ENCODE measurements at places on chromosomes 5 and 9. TPM values are rescaled to one million over a fixed set of nuclear protein-coding genes. Genes with fewer than 3 reads are reported as not detected.

AQP7 gene
- 193 TPM for total RNA-seq

NR6A1 gene
- total RNA-seq: 5.3 TPM

GRCh38 chr9:100720922-100721321 is 143.0 kb downstream of the CAVIN4 start:
- DNase-seq: no peak

GRCh38 chr5:147175516-147176097 is 59.2 kb upstream of the STK32A start:
- DNase-seq: no peak

- DNase-seq: no peak
These were observed 1.7 kb upstream of the PSAT1 start for GRCh38 chr9:78295177-78295575.

PCDHA10 gene
- total RNA-seq: 4.9 TPM

- DNase-seq: peak; percentile 57
These were observed 48.9 kb downstream of the CXXC5 start for GRCh38 chr5:139696894-139697658.

GRCh38 chr5:176985516-176985915 is 21.1 kb downstream of the UIMC1 start:
- no peak for DNase-seq

IRGM gene
- total RNA-seq: 0.66 TPM

IL7R gene
- total RNA-seq: 16.7 TPM

MZB1 gene
- 8.6 TPM for total RNA-seq

DNA sequence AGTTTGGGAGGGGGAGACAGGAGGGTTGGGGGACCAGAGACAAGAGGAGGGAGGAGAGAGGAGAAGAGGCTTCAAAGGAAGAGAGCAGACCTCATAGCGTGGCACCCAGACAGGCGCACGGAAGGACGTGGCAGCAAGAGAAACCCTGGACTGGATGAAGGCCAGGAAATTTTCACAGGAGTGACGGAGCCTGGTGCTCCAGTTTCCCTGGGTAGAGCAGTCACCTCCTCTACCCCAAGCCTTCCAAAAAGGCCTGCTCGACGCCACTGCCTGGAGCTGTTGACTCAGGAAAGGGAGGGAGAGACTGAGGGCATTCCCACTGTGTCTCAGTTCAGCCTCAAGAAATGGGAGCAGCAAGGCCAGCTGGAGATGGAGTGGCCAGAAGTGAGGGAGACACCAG is 19.3 kb downstream of the AK8 start:
- DNase-seq: no peak

- DNase-seq: no peak
These were observed 365.1 kb upstream of the TRPC7 start for GRCh38 chr5:136730426-136730825.

- DNase-seq: no peak
These were observed 49.1 kb upstream of the VDAC1 start for GRCh38 chr5:134053840-134054338.

DNA sequence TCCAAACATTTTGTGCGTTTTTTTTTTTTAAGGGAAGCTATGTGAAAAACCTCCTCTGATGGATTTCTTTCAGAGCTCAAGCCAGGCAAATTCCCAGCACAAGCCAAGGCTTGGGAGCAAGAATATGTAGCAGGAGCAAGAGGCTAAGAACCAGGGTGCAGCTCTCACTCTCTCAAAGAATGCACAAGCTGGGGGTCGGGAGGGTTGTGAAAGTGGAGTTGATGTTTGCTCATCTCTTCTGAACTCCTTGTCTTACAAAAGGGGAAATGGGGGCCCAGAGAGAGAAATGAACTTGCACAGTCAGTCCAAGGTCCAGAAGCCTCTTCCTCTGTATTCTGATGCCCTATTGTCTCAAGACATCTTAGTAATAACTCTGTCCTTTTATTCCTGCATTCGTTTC is 7.7 kb upstream of the TRAF1 start:
- DNase-seq: no peak

Data from breast epithelium (tissue), 4 donors.